ENCODE measurements at places on chromosomes 6 and 20.

DNA sequence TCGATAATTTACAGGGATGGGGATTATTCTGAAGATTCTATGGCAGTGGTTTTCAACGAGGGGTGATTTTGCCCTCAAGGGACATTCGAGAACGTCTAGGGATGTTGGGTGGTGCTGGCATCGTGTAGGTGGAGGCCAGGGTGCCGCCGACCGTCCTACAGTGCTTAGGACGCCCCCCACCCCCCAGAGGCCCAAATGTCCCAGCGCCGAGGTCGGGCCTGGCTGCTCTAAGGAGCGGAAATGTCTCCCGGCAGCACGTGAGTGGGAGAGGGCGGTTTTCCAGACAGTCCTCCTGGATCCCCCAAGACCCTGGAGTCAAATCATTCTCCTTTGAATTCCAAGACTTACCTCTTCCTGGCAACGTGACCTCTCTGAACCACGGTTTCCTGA lies 101.9 kb downstream of the CDH4 start:
- H3K4me1 ChIP-seq: no peaks in the 10 kb centered on the region
- no peak for DNase-seq
- no peaks in the 10 kb centered on the region for H3K27me3 ChIP-seq
- no peak overlapping the region for H3K4me3 ChIP-seq
- H3K36me3 ChIP-seq: no peaks in the 10 kb centered on the region
- no peak overlapping the region for H3K27ac ChIP-seq

DNA sequence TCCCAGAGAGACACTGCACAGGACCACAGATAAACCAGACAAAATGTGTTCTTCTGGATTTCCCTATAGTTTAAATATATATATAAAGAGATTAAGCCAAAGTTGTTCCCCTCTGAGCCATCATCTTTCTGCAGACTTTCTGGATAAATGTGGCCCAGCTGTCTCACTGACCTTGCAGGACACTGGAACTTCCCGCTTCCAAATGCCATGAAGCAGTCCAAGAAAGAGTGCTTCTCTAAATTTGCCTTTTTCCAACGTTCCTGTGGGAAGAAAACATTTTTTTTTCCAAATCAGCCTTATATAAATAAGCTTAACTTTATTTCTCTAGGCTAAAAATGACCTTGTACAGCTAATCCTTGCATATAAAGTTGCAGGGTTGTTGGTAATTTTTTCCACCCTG lies 65.7 kb downstream of the CYP39A1 start:
- no peaks in the 10 kb centered on the region for H3K27me3 ChIP-seq
- DNase-seq: no peak
- no peak overlapping the region for H3K4me3 ChIP-seq
- H3K36me3 ChIP-seq: no peaks in the 10 kb centered on the region
- peaks cover 8% of the 10 kb centered on the region for H3K4me1 ChIP-seq

DNA sequence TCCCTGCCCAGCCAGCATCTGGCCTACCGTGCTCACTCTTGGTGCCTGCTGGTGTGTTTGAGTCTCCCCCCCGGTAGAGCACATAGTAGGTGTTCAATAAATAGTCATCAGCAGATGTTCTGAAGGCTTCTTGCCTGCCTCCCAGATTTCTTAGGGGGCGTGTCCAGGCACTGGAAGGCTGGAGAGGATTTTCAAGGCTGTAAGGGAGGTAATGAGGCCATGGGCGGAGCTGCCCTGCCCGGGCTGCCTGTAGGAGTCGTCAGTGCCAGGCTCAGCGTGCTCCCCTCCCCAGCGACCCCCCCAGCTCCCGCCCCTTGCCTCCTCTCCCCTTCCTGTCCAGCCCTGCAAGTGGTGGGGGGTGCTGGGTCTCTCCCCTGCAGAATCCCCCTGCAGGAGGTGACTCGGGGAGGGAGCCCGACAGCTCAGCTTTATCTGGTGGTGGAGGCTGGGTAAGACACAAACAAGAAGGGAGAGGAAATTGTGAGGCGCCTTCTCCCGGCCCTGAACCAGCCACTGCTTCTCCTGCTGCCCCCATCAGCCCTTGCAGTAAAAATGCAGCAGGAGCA lies 55.9 kb downstream of the BCAS4 start:
- H3K36me3 ChIP-seq: no peaks in the 10 kb centered on the region
- no peak for DNase-seq
- no peak overlapping the region for H3K27ac ChIP-seq
- no peaks in the 10 kb centered on the region for H3K4me1 ChIP-seq

DNA sequence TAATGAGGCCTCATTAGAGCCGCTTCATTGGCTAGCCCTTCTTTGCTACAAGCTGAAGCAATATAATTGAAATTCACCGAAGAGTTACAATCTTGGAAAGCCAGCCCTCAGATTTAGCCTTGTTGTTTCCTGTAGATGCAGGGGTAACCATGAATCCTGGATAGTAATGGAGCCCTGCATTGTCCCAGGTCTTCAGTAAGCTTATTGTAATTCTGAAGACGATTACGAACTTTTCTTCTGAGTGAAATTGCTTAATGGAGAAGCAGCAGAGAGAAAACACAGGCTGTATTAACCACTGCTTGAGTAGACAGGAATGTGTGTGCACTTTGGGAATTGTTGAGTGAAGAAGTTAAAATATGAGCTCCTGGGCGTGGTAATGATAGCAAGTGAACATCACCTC lies 26.3 kb upstream of the NAA20 start:
- H3K27ac ChIP-seq: no peak overlapping the region
- no peak overlapping the region for H3K4me3 ChIP-seq
- no peak for DNase-seq
- peaks cover 15% of the 10 kb centered on the region for H3K4me1 ChIP-seq

GRCh38 chr20:14860410-14860814 lies 523.0 kb upstream of the FLRT3 start:
- DNase-seq: no peak
- H3K27me3 ChIP-seq: no peaks in the 10 kb centered on the region
- H3K27ac ChIP-seq: no peak overlapping the region
- H3K4me1 ChIP-seq: no peaks in the 10 kb centered on the region

- H3K4me3 ChIP-seq: no peak overlapping the region
- no peak for DNase-seq
- H3K4me1 ChIP-seq: no peaks in the 10 kb centered on the region
- no peaks in the 10 kb centered on the region for H3K27me3 ChIP-seq
Measured at GRCh38 chr6:134400941-134401340, 83.0 kb upstream of the SGK1 start.

DNA sequence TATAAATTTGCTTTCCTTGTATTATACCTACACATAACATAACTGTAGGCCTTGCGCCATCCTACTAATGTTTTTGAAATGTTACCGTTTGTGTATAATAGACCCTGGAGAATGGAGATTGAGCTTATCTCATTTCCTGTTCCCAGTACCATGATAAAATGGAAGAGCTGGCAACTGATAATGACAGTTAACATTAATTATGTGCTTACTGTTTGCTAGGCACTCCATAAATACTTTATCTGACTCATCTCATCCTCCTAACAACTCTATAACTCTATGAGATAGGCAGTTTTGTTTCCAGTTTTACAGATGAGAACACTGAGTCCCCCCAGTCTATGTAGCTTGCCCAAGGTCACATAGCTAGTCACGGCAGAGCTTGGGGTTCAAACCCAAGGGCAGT lies 396.7 kb downstream of the SYNE1 start:
- H3K36me3 ChIP-seq: peaks cover 5% of the 10 kb centered on the region
- no peak overlapping the region for H3K4me3 ChIP-seq
- H3K27me3 ChIP-seq: no peaks in the 10 kb centered on the region
- no peak for DNase-seq
- peak overlapping the region; percentile 50 for H3K27ac ChIP-seq

- H3K4me1 ChIP-seq: no peaks in the 10 kb centered on the region
- no peaks in the 10 kb centered on the region for H3K36me3 ChIP-seq
- no peak for DNase-seq
- no peak overlapping the region for H3K4me3 ChIP-seq
- H3K27ac ChIP-seq: no peak overlapping the region
Measured at GRCh38 chr6:134422426-134423231, 104.7 kb upstream of the SGK1 start.

DNA sequence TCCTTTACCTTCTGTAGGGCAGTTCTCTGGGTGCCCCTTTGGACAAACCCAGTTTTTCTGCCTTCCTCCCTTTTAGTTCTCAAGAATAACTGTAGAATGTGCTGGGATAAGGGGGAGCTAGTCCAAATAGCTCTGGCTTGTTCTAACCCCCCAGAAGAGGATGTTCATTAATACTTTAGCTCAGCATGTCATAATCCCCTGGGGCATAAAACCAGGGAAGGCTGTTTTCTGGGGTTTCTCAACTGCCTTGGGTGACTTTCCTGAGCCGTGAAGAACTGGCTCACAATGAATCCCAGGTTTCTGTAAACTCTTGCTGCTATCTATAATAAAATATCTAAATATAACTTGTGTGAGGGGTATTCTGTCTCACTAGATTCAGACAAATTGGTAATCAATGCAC lies 44.5 kb upstream of the RNF217 start:
- no peak overlapping the region for H3K4me3 ChIP-seq
- no peaks in the 10 kb centered on the region for H3K4me1 ChIP-seq
- no peak for DNase-seq

- no peak overlapping the region for H3K4me3 ChIP-seq
- H3K27ac ChIP-seq: no peak overlapping the region
- H3K4me1 ChIP-seq: no peaks in the 10 kb centered on the region
- H3K27me3 ChIP-seq: no peaks in the 10 kb centered on the region
- DNase-seq: no peak
Measured at GRCh38 chr6:91433660-91434534, 847.0 kb upstream of the MAP3K7 start.

- H3K4me3 ChIP-seq: no peak overlapping the region
- no peak for DNase-seq
Measured at GRCh38 chr6:138518054-138518453, 18.8 kb upstream of the NHSL1 start.

- DNase-seq: no peak
- peaks cover 2% of the 10 kb centered on the region for H3K4me1 ChIP-seq
- H3K27me3 ChIP-seq: no peaks in the 10 kb centered on the region
- H3K4me3 ChIP-seq: no peak overlapping the region
- H3K27ac ChIP-seq: peak overlapping the region; percentile 17
- peaks cover 4% of the 10 kb centered on the region for H3K36me3 ChIP-seq
Measured at GRCh38 chr6:17640477-17640917, 40.4 kb downstream of the FAM8A1 start.

GRCh38 chr20:24958506-24959385 lies 9.7 kb downstream of the CST7 start:
- no peak overlapping the region for H3K4me3 ChIP-seq
- H3K36me3 ChIP-seq: peaks cover 3% of the 10 kb centered on the region
- no peaks in the 10 kb centered on the region for H3K4me1 ChIP-seq
- DNase-seq: no peak
- no peaks in the 10 kb centered on the region for H3K27me3 ChIP-seq

GRCh38 chr20:44017905-44018258 lies 103.2 kb downstream of the TOX2 start:
- H3K27ac ChIP-seq: no peak overlapping the region
- no peaks in the 10 kb centered on the region for H3K36me3 ChIP-seq
- H3K27me3 ChIP-seq: no peaks in the 10 kb centered on the region
- H3K4me3 ChIP-seq: no peak overlapping the region
- H3K4me1 ChIP-seq: peaks cover 5% of the 10 kb centered on the region
- DNase-seq: peak; percentile 56

GRCh38 chr20:2103461-2104153 lies 2.0 kb downstream of the STK35 start:
- H3K4me1 ChIP-seq: peaks cover 12% of the 10 kb centered on the region
- no peak for DNase-seq
- no peaks in the 10 kb centered on the region for H3K27me3 ChIP-seq
- no peak overlapping the region for H3K27ac ChIP-seq
- no peaks in the 10 kb centered on the region for H3K36me3 ChIP-seq
- H3K4me3 ChIP-seq: peak overlapping the region; percentile 52

DNA sequence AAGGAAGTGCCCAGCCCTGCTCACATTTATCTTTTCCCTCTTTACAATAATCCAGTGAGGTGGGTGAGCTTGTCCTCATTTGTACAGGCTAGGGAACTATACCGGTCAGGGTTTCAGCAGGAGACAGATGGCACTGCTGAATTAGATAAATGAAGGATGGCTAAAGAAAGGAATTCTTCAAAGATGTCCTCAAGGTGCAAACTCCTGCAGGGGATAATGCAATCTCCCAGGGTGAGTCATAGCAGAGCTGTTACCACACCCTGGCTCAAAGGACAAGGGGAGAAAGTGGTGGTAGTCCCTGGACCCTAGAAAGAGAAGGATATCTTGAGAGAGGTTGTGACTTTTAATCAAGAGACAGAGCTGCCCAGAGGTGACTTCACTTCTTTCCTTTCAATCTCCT lies 66.7 kb downstream of the RFPL4B start:
- H3K27me3 ChIP-seq: no peaks in the 10 kb centered on the region
- no peaks in the 10 kb centered on the region for H3K36me3 ChIP-seq
- H3K4me3 ChIP-seq: no peak overlapping the region
- no peak overlapping the region for H3K27ac ChIP-seq
- DNase-seq: no peak

DNA sequence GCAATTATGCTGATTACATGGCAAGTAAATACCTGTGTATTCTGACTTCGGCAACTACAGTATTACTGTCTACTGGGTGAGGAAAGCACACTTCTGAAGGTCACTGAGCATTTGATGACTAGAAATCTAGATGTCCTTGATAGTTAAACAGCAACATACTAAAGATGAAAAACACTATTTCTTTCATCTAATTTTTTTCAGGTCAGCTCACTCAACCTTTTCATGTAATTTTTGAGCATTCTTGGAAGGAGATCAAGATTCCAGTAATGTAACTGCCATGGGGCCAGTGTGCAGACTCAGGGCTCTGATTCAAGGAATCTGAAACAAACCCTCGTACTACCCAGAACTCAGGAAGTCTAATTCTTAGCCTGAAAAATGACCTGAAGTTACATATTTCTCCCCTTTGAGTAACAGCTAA lies 222.6 kb upstream of the TAB2 start:
- H3K36me3 ChIP-seq: no peaks in the 10 kb centered on the region
- H3K27ac ChIP-seq: no peak overlapping the region
- no peaks in the 10 kb centered on the region for H3K27me3 ChIP-seq
- no peak overlapping the region for H3K4me3 ChIP-seq
- no peaks in the 10 kb centered on the region for H3K4me1 ChIP-seq

GRCh38 chr6:3409699-3410384 lies 47.0 kb downstream of the SLC22A23 start:
- H3K27me3 ChIP-seq: no peaks in the 10 kb centered on the region
- DNase-seq: no peak
- H3K36me3 ChIP-seq: peaks cover 2% of the 10 kb centered on the region
- H3K27ac ChIP-seq: no peak overlapping the region

- H3K27me3 ChIP-seq: no peaks in the 10 kb centered on the region
- H3K27ac ChIP-seq: peak overlapping the region; percentile 94
- no peak for DNase-seq
- H3K36me3 ChIP-seq: peaks cover 3% of the 10 kb centered on the region
Measured at GRCh38 chr6:131948692-131949619, 2.2 kb downstream of the CCN2 start.

Data from aorta (tissue), 5 donors.